ENCODE measurements at places on chromosomes 5 and 9.

DNA sequence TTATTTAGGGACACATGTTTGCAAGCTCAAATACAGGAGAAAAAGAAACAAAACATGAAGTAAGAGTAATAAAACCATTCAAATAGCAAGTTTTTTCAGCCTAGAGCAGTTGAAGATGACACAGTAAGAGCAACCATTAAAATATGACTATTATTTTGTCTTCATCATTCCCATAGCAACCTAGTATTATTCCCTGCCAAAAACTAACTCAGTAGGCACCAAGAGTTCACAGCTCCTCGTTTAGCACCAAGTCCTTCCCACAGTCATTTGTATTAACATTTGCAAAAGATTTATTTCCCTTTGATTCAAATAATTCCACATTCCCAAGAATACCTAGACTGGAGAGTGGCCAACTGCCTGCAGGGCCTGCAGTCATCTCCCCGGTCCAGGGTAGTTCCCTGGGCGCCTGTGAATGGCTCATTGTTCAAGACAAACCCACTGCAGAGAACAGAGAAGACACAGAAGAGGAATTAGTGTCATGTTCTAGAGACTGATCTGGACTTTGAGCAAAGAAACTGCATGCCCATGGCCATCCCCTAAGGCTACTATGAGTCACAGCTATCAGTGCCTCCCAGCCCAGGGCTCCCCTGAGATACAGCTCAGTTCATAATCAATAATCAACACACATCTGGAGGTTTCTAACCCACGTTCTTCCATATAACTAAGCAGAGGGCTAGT, 139.1 kb upstream of the MAP3K1 start:
- no peak for DNase-seq

DNA sequence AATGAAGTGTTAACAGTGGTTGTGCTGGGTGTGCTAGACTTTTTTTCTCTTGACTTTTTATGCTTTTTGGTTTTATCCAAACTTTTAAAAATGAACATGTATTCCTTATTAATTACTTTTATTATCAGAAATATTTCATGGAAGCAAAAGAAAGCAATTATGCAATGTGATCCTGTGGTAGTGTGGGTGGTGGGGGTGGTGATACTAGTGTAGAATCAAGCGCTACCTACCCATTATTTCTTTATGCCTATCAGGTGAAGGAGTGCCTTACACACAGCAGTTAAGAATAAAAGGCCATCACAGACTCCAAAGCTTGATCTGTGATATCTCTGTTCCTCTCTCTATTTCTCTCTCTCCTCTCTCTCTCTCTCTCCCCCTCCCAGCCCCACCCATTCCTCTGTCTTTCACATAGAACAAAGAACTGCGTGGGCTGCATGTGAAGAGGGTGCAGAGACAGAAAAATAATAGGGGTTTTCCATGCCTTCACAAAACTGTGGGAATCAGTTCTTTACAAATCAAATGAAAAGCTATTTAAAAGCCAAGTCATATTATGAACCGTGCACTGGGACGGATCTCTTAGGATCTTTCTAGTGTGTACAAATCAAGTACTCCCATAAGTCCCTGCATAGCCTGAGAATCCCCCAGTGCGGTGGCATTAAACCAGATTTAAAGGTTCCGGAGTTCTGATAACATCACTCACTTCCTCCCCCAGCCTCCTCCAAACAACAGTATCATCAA, 351.2 kb downstream of the RAB3C start:
- no peak for DNase-seq

GRCh38 chr9:26812217-26812616, 80.4 kb downstream of the CAAP1 start:
- no peak for DNase-seq

DNA sequence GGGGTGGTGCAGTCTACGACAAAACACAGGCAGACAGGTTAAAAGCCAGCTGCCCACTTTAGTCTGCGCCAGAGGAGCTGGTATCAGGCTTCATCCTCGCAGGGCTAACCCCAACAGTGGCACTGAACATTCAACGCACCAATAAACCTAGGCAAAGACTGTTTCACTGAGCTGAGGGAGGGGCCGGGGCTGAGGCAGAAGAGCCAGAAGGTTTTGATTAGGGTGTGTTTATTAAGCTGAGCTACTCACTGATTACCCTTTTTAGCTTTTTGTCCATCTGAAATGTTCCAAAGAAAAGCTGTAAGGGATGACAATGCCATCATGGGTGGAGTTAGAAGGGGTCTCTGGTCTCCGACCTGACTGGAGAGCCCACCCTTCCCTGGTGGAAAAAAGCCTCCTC, 1.4 kb downstream of the ZMYND19 start:
- DNase-seq: no peak

GRCh38 chr9:105264380-105264779, 19.9 kb downstream of the SLC44A1 start:
- no peak for DNase-seq

DNA sequence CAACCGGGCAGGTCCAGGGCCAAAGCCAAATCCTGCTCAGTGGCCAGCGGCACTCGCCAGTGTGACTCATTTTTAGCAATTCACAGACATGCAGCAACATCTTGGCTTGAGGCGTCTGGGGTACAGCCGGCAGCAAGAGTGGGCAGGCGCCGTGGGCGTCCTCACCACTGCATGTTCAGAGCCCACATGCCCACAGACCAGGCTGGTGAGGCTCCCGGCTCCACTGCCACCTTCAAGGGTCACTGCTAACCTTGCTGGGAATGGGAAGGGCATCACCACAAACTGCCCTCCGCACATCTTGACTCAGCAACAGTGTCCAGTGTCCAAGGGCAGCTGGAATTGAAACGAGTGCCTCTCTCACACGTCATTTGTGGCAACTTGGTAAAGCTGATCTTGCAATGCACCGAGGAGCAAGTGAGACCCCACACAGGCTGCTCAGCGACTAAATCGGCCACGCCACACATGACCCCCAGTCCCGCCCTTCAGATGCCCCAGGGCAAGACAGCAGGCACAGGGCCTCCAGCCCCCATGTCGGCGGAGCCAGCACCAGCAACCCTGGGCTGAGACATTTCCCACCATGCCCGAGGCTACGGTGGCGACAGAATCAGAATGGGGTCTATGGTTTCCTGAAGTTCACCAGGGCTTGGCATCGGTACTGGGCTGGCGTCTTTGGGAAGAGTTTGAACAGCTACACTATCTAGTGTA, 140.3 kb downstream of the ROR2 start:
- no peak for DNase-seq

- DNase-seq: no peak
These were observed 107.1 kb downstream of the MUSK start for GRCh38 chr9:110775724-110776123.

DNA sequence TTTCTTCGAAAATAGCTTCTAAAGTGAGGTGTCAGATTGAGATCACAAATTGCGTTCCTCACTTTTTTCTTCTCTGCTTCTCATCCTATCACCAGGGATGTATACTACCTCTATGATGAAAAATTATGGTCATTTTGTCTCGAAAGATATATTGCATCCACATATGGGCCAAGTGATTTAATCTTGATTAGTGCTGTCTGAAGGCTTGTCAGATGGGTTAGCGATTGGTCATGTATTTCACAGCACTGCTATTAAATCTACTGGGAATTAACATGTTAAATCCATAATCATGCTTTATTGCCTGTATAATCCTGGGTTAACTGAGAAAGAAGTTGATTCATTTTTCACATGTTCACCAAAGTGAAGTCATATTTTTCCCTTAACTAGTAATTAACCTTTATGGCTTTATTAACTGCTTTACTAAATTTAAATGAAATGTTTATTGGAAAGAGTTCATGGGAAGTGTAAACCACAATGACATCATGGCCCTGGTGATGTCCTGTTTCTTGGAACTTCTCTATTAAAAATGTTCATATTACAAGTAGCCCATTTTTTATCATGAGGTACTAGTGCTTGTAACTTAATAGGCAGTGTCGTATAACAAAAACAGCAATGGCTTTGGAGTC, 193.3 kb downstream of the SMC2 start:
- DNase-seq: no peak

DNA sequence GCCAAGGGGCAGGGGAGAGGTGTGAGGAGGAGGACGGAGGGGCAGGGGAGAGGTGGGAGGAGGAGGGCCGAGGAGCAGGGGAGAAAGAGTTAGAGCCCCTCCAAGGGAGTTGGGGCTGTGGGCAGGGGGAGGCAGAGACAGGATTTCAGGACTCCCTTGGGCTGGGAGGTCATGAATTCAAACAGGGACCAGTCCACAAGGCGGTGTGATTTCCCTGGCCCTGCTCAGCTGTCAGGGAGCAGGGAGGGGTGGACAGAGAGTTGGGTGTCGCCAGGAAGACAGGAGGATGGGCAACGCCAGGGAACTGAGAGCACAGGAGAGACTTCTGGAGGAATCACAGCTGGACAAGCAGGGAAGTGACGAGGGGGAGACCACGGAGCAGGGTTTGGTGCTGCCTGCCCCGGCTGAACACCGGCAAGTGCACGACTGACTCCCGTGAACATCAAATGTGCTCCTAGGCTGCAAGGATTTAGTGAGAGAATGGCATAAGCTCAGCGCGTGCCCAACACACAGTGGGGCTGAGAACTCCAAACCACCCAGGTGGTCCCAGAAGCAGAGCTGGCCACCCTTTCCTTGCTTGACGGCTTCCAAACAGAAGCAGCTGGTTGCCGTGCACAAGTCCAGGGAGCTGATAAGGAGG, 17.8 kb upstream of the OLFM1 start:
- no peak for DNase-seq

GRCh38 chr9:91360551-91361290, 997 bp downstream of the AUH start:
- DNase-seq: no peak

DNA sequence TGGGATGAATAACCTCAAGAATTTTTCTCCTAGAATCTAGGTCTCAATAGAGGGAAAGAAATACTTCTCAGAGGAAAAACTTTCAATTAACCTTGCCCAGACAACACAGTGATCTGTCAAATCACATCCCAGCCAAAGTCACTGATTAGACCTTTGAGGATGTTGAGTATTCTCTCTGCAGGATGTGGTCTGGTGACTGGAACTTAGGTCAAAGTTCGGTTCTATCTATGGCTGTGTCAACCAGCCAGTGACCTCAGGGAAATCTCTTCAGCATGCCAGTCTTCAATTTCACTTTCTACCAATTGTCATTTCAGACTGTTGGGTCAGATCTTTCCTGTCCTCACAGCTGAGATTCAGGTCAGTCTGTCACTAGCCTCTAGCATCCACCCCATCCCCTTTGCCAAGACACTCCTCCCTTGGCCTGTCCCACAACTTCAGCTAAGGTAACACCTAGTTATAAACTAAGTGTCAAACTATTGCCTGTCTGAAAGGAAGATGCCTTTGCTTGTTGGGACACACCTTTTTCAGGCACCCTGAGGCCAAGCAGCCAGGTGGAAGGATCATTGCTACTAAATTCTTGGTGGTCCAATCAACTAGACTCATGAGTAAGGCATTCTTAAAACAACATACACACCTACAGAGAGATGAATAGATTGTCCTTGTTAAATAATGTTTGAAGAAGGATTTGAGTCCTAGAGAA, 156.3 kb upstream of the FST start:
- no peak for DNase-seq

- no peak for DNase-seq
These were observed 31.2 kb upstream of the ACTBL2 start for GRCh38 chr5:57513785-57514184.

DNA sequence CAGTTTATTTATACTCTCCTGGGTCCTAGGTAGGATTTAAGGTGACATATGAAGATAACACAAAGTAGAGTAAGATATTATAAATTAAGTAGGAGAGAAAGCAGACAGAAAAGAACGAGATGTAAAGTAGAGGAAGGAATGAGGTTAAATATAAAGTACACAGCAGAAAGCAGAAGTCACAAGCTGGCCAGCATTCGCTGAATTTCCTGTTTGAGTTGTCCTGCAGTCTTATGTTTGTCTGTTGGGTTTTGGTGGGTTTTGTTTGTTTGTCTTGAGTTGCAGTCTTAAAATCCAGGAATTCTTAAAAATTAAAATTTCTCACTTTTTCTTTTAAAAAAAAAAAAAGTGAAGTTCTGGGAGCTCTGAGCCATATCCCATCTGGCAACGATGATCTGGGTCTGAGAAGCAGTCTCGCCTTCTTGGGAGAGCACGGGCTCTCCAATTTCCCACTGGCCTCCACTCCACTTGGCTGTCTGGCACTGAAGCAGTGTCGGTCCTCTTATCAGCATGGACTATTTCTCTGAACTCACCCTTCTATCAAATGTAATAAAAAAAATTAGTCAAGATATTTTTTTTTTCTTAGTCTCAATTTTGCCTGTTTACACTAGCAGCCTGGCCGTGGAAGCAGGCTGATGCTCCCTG, 2.0 kb downstream of the S100Z start:
- no peak for DNase-seq

GRCh38 chr9:91425271-91425670, 1.6 kb upstream of the NFIL3 start:
- no peak for DNase-seq

DNA sequence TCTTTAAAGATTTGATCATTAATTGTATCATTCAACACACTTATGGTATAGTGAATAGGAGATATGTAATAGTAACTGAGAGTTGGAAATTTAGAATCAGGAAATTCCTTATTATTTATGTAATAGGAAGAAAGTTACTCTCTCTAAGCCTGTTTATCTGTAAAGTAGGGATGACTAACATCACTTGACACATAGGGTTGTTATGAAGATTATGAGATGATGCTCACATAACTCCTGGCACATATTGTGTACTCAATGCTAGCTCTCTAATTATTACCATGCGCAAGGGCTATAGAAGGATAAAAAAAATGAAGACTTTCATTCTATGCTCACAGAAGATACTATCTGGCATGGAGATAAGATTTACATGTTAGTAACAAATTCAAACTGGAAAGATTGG, 149.9 kb downstream of the ISOC1 start:
- DNase-seq: no peak

DNA sequence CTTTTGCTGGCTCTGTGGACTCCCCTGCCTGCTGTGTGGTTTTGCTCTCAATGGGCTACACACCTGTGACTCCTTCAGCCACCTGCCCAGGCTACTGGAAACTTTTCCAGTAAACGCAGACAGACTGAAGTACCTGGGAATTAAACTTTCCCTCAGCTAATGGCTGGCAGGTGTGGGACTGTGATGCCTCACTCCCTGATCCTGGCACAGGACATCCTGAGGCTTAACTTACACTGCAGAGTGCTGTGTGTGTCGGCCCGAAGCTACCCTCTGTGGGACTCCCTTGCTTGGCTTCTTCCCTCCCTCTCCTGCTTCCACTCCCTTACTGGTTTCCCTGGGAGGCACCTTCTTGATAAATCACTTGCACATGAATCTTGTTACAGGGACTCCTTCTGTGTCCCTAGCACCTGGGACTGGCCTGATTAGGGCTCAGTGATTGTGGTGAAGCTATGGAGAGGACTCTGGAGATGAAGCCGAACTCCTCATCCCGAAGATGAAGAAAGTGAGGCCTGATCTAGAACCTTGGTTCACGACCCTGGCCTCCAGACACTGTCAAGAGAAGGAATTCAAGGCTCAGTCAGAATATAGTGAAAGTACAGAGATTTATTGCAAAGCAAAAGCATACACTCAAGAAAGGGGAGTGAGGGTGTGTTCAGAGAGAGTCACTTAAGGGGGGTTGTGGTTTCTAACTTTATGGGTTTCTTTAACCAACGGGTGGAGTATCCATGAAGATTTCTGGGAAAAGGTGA, 113.4 kb upstream of the ALDH1B1 start:
- no peak for DNase-seq

Measured in stimulated activated CD4-positive, alpha-beta T cell treated with anti-CD3 and anti-CD28 coated beads, TNF-alpha, amount 100 ng/mL, for 1 hour (primary cell).